ENCODE measurements at places on chromosomes 7 and 10.

DNA sequence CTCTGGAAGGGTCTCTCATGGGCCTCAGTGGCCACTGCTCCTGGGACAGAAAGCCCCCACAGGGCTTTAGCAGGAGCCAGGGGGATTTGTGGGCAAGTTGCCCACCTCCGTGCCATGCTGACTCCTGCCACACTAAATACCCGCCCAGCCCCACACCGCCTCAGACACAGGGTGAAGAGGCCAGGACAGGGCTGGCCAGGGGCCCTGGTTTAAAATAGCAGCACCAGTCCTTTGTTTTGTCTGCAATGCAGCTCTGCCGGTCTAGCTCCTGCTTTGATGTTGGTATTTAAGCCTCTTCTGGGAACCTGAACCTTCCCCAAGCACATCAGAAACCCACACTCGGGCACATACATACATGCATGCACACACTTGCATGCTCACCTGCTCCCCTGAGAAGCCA, 14.4 kb upstream of the TNRC18 start:
- no peak for DNase-seq

GRCh38 chr7:129781928-129782817, 170.6 kb downstream of the UBE2H start:
- DNase-seq: peak; percentile 33

DNA sequence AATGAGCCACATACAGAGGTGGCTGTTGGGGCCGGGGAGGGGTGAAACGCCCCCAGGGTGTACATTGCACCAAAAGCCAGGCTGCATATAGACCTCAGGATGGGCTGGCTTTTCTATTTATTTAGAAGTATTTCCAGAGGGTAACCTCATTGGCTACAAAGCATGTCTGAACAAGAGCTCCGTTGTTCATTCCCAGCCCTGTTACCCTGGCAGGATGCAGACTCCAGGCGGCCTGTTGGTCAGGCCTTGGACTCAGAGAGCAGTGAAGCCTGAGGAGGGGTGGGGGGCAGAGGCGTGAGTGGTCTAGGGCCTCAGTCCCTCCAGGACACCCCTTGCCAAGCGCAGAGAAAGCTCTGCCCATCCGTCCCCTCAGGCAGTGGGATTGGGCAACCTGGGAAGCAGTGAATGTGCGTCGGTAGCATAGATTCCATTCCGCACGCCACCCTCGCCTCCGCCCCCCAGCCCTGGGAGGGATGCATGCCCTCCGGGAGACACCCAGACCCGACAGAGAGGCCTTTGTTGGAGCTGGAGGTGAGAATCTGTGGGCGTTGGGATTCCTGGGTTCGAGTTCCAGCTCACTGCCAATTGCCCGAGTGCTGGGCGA, 41.9 kb downstream of the TCF7L2 start:
- DNase-seq: no peak

DNA sequence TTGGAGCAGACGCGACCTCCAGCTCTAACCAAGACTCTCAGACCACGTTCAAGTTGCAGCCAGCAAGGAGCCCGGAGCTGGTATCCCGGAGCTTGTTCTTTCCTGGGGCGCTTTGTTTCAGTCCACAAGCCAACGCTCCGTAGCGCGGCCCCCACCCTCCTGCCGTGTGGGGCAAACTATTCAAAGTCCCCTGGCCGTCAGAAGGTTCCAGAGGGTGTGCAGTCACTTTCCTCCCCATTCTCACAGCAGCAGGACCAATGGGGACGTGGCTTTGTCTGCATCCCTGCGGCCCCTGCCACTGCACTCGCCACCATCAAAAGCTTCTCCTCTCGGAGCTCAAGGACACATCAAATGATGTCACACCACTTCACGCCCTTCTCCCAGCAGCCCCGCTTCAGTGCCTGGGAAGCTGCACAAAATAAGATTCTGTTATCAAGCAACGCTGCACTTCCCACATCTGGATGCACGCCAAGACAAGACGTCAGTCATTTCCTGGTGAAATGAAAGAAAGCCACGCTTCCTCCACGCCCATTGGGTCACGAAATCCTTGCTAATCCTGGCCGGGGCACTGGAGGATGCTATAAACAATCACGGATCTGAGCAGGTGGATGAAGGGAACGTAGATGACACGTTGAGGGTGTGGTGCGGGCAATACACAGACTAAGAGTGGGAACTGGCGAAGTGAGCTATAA, 348.2 kb downstream of the PTPRN2 start:
- no peak for DNase-seq

DNA sequence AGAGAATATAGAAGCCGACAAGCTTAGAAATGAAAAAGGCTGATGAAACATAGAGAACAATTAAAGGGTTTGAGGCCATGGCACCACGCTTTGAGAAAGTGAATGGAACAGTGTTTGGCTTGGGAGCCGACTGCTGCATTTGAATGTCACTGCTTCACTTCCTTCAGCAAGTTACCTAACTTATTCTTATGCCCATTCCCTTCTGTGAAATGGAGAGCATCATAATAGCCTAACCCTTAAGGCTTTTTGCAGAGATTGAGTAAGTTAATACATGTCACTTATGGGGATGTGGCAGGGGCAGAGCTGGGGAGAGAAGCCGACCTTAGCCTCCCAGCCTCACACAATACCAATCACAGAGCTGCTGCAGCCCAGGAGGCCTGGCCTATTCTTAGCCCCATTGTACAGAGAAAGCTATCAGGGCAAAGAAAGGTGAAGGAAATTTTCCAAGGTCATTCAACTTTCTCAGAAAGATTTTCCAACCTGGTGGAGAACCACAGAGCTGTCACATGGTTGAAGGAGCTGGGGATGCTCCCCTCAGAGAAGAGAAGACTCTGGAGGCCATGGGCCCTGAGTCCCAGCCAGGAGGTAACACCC, 186.0 kb upstream of the GDF10 start:
- no peak for DNase-seq

GRCh38 chr7:23220690-23221305, 25.8 kb upstream of the GPNMB start:
- no peak for DNase-seq

DNA sequence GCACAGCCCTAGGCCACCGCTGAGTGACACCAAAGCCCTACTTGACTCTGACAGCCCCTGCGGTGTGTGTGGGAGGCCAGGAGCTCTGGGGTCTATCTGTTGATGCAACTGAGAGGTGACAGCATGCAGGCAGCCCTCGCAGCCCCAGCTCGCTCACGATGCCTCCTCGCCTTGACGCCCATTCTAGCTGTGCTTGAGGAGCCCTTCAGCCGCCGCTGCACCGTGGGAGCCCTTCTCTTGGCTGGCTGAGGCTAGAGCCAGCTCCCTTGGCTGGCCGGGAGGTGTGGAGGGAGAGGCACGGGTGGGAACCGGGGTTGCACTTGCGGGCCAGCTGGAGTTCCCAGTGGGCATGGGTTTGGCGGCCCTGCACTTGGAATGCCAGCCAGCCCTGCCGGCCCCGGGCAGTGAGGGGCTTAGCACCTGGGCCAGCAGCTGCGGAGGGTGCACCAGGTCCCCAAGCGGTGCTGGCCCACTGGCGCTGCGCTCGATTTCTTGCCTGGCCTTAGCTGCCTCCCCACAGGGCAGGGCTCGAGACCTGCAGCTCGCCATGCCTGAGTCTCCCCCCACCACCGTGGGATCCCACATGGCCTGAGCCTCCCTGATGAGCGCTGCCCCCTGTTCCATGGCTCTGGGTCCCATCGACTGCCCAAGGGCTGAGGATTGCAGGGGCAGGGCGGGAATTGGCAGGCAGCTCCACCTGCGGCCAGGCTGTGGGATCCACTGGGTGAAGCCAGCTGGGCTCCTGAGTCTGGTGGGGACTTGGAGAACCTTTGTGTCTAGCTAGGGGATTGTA, 31.6 kb upstream of the POM121L12 start:
- DNase-seq: no peak

- DNase-seq: no peak
Measured at GRCh38 chr7:30351724-30352123, 67.3 kb downstream of the ZNRF2 start.

GRCh38 chr7:92615861-92616260, 25.7 kb upstream of the FAM133B start:
- DNase-seq: no peak

DNA sequence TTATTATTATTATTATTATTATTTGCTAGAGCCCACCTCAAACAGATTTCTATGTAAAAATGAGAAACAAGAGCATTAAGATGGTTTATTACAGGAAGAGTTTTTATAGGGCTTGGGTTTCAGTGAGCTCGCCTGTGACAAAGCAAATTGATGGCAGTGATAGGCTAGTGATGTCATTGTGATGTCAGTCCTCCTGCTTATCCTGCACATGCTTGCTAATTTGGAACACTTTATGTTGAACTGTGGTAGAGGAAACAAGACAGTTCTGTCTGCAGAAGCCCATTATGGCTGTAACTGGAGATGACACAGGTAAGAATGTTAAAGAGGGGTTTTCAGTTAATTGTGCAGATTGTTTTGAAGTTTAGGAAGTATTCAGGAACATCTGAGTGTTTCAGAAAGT, 68.3 kb downstream of the CREM start:
- DNase-seq: no peak

- no peak for DNase-seq
Measured at GRCh38 chr10:66783316-66783715, 142.5 kb upstream of the LRRTM3 start.

DNA sequence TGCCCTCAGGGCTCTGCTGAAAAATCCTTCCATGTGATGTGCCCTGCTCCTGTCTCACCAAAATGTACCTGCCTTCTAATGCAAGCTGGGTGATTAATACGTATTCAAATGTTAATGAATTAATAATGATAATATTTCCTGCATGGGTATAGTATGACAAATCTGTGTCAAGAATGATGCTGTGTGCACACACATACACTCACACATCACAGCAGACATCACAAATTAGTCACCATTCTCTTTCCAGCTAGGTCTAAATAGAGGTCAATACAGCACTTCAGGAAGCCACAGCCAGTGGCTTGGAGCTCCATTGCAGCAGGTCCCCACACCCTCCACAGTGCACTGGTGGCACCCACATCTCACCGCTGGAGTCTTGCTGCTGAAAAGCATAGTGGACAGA, 681.2 kb upstream of the NRP1 start:
- no peak for DNase-seq

GRCh38 chr10:100718197-100718742, 27.1 kb upstream of the PAX2 start:
- no peak for DNase-seq

DNA sequence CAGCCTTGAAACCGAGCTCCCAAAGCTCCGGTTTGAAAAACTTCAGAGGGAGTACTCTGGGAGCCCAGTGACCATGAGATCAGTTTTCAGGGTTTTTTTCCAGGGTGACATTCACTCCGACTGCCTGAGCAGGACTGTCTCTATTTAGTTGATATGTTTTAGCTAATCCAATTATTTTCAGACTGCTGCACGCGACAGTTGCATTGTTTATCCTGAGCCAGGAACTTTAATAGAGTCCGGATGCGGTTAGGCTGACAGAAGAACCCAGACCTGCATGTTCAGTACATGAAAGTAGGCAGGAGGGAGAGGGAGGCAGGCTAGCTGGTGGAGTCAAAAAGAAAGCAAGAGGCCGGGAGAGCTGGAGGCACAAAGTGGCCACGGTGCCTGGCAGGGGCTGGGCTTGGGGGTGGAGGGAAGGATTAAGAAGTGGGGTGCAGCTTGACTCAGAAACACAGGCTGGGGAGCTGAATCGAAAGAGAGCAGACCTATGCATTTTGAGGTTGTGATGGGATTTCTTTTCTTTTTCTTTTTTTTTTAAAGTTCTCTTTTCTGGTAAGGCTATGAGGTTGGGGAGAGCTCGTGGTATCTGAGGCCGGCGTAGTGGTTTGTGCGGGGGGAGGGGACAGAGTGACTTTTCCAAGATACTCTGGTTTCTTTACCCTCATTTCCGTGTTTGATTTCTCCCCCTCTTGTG, 5.7 kb downstream of the GATA3 start:
- DNase-seq: peak; percentile 75

GRCh38 chr7:158165711-158166110, 421.9 kb downstream of the PTPRN2 start:
- no peak for DNase-seq

- no peak for DNase-seq
Measured at GRCh38 chr10:104123397-104123796, 1.4 kb downstream of the SFR1 start.

DNA sequence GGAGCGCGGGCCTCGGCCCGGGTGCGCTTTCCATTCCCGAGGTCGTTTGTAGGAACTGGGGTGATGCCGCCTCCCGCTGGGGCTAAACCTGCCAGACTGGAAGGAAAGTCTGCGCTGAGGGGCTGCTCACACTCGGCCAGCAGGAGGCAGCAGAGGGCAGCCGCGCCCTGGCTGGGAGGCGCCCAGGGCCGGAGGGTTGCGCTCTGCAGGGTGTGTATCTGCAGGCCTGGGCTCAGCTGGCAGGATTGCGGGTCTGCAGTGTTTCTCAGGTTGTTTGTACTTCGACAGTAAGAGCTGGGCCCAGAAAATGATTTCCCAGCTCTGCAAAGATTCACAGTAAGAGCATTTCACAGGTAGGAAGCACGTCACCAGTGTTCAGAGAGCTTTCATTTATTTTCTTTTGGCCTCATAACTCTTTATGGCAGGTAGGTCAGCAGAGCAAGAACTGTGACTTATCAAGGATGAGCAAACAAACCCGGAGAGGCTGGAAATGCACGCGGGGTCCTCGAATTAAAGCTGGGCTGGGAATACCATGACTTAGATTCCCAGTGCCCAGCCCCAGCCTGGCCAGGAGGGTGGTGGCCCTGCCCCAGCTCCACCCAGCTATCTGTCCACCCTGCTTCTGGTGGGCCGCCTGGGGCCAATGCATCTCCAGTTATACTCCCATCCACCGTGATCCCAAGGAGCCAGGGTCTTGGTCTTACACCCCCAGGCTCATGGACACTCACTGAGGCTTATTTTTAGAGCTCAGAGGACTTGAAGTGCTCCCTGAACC, 15.2 kb upstream of the PPP2R2D start:
- peak; percentile 85 for DNase-seq

DNA sequence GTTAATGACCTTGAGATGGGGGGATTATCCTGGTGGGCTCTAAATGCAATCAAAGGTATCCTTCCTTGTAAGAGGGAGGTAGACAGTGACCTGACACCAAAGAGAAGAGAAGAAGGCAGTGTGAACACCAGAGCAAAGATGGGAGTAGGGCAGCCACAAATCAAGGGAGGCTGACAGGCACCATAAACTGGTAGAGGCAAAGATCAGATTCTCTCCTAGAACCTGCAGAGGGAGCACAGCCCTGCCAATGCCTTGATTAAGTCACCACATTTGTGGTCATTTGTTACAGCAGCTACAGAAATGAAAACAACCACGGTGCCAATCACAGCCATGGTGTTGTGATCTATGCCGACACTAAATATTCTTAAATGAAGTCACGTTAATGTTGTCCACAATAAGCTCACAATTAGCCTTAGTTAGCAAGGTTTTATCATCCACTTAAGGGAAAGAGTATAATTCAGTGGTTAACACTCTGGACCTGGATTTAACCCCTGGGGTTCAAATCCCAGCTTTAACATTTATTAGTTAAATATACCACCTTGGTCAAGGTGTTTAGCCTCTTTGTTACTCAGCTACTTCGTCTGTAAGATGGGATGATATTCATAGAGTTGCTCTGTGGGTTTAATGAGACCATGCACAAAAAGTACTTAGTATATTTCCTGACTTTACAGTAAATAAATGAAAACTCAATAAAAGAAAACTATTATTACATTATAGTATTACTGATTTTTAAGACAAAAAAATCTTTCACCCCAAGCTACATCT, 70.8 kb downstream of the SGMS1 start:
- peak; percentile 22 for DNase-seq

Measured in CD4-positive, alpha-beta T cell treated with Interleukin-6 for 4 hours (primary cell).